Uterus (tissue), 4 donors: ENCODE measurements at places on chromosomes 4 and X. TPM values are rescaled to one million over a fixed set of nuclear protein-coding genes. Genes with fewer than 3 reads are reported as not detected.

The PF4V1 gene
- not detected for total RNA-seq

DNA sequence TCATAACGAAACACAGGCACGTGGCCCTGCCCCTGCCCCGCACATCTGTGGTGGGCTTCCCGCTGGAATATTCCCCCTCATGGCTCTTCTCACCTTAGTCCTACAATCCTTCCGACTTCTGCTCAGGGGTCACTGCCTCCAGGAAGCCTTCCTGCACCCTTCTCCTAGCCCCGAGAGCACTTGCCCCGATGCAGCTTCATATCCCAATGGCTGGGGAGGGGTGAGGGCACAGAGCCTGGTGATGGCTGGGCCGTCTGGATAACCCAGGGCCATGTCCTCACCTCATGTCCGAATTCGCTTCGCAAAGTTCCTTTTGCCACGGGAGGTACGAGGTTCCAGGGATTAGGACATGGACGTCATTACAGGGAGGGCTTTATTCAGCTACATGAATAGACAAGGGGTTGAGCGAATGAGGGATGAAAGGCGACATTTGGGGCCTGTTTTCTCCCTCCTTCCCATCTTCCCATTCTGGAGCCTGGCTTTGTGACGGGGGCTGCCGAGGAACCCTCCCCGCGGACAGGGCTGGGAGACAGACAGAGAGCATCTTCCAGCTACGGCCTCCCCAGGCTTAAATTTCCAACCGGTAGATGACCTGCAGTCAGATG lies 35.5 kb upstream of the HMX1 start:
- DNase-seq = peak; percentile 5
- H3K27ac ChIP-seq = no peak overlapping the region
- H3K27me3 ChIP-seq = no peaks in the 10 kb centered on the region

The BGN gene
- total RNA-seq = 40.0 TPM

The GYG2 gene
- total RNA-seq = 2.4 TPM

DNA sequence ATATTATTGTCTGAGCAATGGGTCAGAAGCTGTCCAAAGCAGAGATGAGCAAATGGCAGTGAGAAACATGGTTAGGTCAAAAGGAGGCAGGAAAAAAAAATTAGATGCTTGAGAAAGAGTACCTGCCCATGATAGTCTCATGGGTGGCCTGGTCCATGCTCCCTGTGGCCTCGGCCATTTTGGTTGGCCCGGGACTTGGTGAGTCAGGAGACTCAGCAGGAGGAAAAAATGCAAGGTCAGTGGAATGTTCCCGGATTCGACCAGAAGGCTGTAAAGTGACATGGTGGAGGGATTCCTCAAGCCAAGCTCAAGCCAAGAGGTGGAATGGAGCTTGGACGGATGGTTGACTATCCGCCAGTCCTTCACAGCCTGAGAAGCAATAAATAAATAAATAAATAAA lies 236.7 kb downstream of the ASMT start:
- H3K27me3 ChIP-seq = no peaks in the 10 kb centered on the region
- H3K27ac ChIP-seq = no peak overlapping the region
- H3K4me3 ChIP-seq = no peak overlapping the region
- DNase-seq = no peak

The VCX3B gene
- total RNA-seq = not detected

The SH3TC1 gene
- 7.6 TPM for total RNA-seq

DNA sequence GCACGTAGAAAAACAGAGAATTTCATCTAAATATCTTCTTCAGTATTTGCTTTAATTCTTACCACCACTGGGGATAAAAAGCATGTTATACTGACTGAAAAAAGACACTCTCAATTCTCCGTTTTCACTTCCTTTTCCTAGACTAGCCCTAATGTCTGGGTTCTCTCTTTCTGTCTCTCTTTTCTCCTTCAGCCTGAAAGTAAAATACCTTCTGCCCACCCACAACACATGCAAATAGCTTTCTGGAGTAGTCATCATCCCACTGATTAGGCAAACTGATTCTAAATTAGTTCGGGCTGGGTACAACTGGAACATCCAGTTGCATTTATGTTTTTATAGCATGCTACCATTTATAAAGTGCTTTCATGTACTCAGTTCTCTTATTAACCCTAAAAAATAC lies 142.4 kb upstream of the ANKRD50 start:
- no peak for DNase-seq
- no peaks in the 10 kb centered on the region for H3K27me3 ChIP-seq
- H3K4me1 ChIP-seq = no peaks in the 10 kb centered on the region
- H3K27ac ChIP-seq = no peak overlapping the region

The MAGEA12 gene
- total RNA-seq = not detected

DNA sequence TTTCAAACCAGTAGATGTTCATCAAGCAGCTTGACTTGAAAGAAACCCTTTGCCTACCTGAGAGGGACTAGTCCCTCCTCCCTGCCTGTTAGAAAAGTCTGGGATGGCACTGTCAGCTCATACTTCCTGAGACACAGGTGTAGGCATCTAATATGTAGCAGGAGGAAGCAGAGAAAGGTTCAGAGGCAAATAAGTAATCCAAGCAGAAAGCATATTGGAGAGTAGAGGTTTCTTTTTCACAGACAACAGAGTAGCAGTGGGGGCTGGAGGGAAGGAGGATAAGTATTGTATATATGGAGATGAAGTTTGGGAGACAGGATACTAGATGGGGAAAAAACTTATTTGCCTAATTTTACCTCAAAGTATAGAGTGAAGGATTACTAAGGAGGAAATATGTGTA lies 81.5 kb downstream of the FNIP2 start:
- H3K36me3 ChIP-seq = no peaks in the 10 kb centered on the region
- H3K27ac ChIP-seq = no peak overlapping the region
- no peak overlapping the region for H3K4me3 ChIP-seq

- H3K27ac ChIP-seq = no peak overlapping the region
- H3K27me3 ChIP-seq = no peaks in the 10 kb centered on the region
- no peaks in the 10 kb centered on the region for H3K4me1 ChIP-seq
- no peaks in the 10 kb centered on the region for H3K36me3 ChIP-seq
- DNase-seq = no peak
Observed at GRCh38 chrX:109398833-109399232, 83.1 kb downstream of the GUCY2F start.

- no peaks in the 10 kb centered on the region for H3K27me3 ChIP-seq
- H3K4me3 ChIP-seq = no peak overlapping the region
- H3K27ac ChIP-seq = no peak overlapping the region
- no peaks in the 10 kb centered on the region for H3K4me1 ChIP-seq
- DNase-seq = no peak
- H3K36me3 ChIP-seq = no peaks in the 10 kb centered on the region
Observed at GRCh38 chr4:135244056-135244455, 1042.5 kb upstream of the PABPC4L start.

The DCHS2 gene
- total RNA-seq = 15.9 TPM

GRCh38 chr4:8380511-8381415 lies 59.8 kb downstream of the ACOX3 start:
- H3K4me1 ChIP-seq = no peaks in the 10 kb centered on the region
- no peaks in the 10 kb centered on the region for H3K36me3 ChIP-seq
- no peak overlapping the region for H3K27ac ChIP-seq
- no peaks in the 10 kb centered on the region for H3K27me3 ChIP-seq
- no peak for DNase-seq
- H3K4me3 ChIP-seq = no peak overlapping the region

GRCh38 chr4:189825466-189825865 lies 115.2 kb upstream of the FRG1 start:
- DNase-seq = no peak
- H3K27ac ChIP-seq = no peak overlapping the region
- no peak overlapping the region for H3K4me3 ChIP-seq
- no peaks in the 10 kb centered on the region for H3K27me3 ChIP-seq
- H3K36me3 ChIP-seq = no peaks in the 10 kb centered on the region

The TEX13C gene
- total RNA-seq = not detected

GRCh38 chrX:110192516-110192915 lies 125.4 kb downstream of the AMMECR1 start:
- no peak overlapping the region for H3K4me3 ChIP-seq
- H3K27ac ChIP-seq = no peak overlapping the region
- H3K4me1 ChIP-seq = no peaks in the 10 kb centered on the region

GRCh38 chr4:23135792-23136645 lies 443.3 kb downstream of the GBA3 start:
- H3K27ac ChIP-seq = no peak overlapping the region
- H3K36me3 ChIP-seq = no peaks in the 10 kb centered on the region
- no peaks in the 10 kb centered on the region for H3K27me3 ChIP-seq

The BEX5 gene
- 7.7 TPM for total RNA-seq

- H3K36me3 ChIP-seq = no peaks in the 10 kb centered on the region
- H3K27me3 ChIP-seq = no peaks in the 10 kb centered on the region
- H3K27ac ChIP-seq = no peak overlapping the region
- DNase-seq = no peak
- no peaks in the 10 kb centered on the region for H3K4me1 ChIP-seq
Observed at GRCh38 chr4:138291431-138291830, 49.3 kb upstream of the SLC7A11 start.

DNA sequence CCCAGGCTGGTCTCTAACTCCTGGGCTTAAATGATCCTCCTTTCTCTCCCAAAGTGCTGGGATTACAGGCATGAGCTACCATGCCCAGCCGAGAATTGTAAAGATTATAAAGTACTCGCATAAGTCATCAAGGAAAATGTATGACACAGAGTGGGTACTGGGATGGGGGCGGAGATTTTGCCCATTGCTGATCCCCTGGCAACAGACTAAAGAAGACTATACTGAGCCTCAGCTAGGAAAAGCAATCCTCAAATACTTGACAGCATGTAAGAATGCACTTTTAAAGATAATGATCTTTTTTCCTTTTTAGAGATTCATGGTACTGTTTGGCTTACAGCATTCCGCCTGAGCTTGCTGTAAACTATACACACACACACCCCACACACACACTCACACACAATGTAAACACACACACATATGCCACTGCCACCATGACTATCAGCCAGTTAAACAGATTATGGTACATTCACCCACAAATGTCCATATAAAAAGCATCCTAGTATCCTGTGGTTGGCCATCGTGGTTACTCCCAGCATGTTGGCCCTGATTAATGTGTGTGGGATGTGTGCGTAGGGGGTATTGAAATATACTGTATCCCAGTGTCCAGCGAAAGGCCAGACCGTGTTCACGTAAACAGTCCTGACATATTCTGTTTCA lies 113.0 kb downstream of the AMELX start:
- H3K36me3 ChIP-seq = no peaks in the 10 kb centered on the region
- DNase-seq = no peak
- H3K27me3 ChIP-seq = no peaks in the 10 kb centered on the region
- H3K4me1 ChIP-seq = no peaks in the 10 kb centered on the region

DNA sequence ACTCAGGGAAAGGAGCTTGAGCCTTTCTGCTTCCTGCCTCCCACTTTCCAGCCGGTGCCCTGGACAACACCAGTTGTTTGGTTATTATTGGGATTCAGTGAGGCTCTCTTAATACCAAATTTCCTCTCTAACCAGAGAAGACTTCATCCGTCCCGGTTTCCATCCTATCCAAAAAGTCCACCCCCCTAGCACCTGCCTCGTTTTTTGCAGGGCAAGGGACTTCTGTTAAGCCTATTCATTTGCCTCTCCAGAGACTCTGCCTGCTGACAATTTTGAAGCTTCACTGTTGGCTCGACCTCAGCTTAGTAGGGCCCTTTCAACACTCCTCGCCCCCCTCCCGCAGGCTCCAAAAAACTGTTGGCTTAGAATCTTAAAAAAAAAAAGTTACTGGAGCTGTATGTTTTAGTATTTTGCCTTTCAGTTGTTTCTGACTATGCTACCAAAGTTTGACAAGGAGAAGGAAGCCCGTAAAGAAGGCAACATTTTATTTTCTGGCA lies 779 bp upstream of the PRSS12 start:
- no peaks in the 10 kb centered on the region for H3K4me1 ChIP-seq
- H3K36me3 ChIP-seq = no peaks in the 10 kb centered on the region
- H3K27ac ChIP-seq = no peak overlapping the region
- peaks cover 23% of the 10 kb centered on the region for H3K27me3 ChIP-seq
- no peak for DNase-seq
